ENCODE measurements at places on chromosomes 5 and 9. TPM values are rescaled to one million over a fixed set of nuclear protein-coding genes. Genes with fewer than 3 reads are reported as not detected.

Gene GABBR2
- total RNA-seq, result 0.28 TPM

Gene SYK
- 0.02 TPM for total RNA-seq

Gene S100Z
- total RNA-seq, result not detected

Gene ITK
- total RNA-seq, result 0.43 TPM

Gene CMBL
- total RNA-seq, result 19.1 TPM

Gene RASGRF2
- 1.1 TPM for total RNA-seq

Gene PCDHA6
- total RNA-seq, result 0.13 TPM

Gene IL5
- 0.47 TPM for total RNA-seq

Gene GCNT4
- 0.33 TPM for total RNA-seq

Gene SPRY4
- 12.5 TPM for total RNA-seq

Gene OTULIN
- total RNA-seq, result 18.5 TPM

Gene PTGES
- total RNA-seq, result 174 TPM

Gene TPD52L3
- not detected for total RNA-seq

Gene PCDHB5
- 1.1 TPM for total RNA-seq

Gene IL9
- total RNA-seq, result not detected

Gene WDR38
- total RNA-seq, result 0.07 TPM
